ENCODE measurements at places on chromosomes 1 and 21. TPM values are rescaled to one million over a fixed set of nuclear protein-coding genes. Genes with fewer than 3 reads are reported as not detected.

The CNR2 gene
- not detected for total RNA-seq

The LHX8 gene
- total RNA-seq: 0.91 TPM

The OR2M3 gene
- not detected for total RNA-seq

The DSCAM gene
- not detected for total RNA-seq

The S100A3 gene
- total RNA-seq: 114 TPM

The LCE1E gene
- not detected for total RNA-seq

The TTC4 gene
- 25.1 TPM for total RNA-seq

The ITLN2 gene
- 0.85 TPM for total RNA-seq

Data from A549 treated with Mapracorat at 1 μM for 4 hours (cell line).